ENCODE measurements at places on chromosomes 13 and 19.
A peak's percentile ranks its signal among the peaks of the same experiment; 100 is the strongest.

- DNase-seq, result peak; percentile 96
Observed at GRCh38 chr19:32674931-32675719, at the start of gene ANKRD27. Gene ANKRD27 (minus strand): TSS chr19:32675180. CDS start chr19:32659015, 16,165 bp downstream.

DNA sequence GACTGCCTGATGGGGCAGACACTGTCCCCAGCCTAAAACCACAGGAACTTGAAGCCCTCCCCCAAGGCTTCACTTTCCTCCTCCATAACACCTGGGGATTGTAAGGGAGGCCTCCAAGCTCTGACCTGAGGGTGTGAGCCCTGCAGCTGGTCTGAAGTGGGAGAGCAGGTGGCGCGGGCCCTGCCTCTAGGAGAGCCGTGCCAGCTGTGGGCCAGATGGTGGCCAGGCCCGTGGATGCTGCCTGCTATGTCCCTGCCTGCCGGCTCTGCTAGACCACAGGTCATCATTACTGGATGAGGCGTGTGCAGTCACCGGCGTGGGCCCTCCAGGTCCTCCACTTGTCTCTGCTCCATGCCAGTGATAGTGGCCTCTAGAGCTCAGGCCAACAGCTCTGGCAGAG lies 3.5 kb upstream of the KLHL26 start:
- DNase-seq, result no peak

DNA sequence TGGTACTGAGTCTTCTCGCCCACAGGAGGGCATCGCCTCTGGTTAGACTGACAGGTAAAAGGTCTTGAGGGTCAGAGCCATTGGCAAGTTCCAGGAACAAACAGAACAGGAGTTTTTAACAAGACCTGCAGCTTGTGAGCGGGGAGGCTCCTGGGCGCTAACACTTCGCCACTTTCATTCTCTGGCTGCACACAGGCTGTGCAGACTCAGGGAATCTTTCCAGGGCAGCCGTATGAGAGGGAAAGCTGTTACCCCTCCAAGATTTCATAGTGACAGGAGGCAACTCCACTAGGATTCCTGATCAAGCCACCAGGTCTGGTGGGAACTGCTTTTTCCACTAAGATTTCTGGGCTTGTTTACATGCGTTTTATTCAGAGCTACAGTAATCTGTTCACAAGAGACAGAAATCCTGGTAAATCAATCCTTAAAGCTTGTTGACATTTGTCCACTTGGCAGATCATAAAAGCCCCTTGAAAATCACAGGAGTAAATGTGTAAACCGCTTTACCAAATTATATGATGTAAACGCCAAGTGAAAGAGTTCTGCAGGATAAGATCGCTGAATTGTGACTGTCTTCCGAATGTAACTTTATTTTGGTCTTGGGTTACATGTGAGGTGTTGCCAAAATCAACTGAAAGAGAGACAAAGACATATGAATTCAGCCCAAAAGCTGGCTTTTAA lies 190.6 kb downstream of the MZT1 start:
- no peak for DNase-seq

GRCh38 chr13:31351376-31351775 lies 151.6 kb downstream of the B3GLCT start:
- no peak for DNase-seq

DNA sequence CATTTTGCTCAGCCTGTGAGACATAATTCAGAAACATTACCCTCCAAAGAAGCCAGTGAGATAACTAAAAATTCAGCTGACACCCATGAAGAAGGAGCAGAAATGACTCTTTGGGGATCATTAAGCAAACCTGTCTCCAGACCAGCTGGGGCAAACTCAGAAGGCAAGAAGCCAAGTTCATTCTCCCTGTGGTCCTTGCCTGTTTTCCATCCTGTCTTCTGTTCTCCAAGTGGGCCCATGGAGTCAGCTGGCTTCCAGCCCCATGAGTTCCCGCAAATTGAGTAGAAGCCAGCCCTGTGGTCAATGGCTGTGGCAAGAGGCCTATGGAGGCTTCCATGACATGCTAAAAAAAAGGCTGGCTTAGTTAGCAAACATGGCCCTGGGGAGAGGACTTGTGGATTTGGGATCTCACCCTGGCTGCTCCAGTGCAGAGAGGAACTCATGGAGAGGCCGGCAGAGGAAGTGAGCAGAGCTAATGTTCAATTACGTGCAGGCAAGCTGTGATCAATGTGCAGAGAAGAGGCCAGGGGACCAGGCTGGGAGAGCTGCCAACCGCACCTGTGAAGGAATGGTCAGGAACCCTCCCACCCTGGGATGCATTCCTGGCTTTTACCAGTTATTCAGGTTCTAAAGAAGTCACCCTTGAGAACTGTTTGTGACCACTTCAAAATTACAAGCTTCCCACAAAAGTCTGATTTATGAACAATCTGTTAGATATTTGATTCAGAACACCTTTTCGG lies 229.1 kb downstream of the TSHZ3 start:
- no peak for DNase-seq

- no peak for DNase-seq
Observed at GRCh38 chr13:52924289-52925148, 76.1 kb upstream of the PCDH8 start.

- no peak for DNase-seq
Observed at GRCh38 chr13:103839460-103839859, 773.2 kb upstream of the SLC10A2 start.

DNA sequence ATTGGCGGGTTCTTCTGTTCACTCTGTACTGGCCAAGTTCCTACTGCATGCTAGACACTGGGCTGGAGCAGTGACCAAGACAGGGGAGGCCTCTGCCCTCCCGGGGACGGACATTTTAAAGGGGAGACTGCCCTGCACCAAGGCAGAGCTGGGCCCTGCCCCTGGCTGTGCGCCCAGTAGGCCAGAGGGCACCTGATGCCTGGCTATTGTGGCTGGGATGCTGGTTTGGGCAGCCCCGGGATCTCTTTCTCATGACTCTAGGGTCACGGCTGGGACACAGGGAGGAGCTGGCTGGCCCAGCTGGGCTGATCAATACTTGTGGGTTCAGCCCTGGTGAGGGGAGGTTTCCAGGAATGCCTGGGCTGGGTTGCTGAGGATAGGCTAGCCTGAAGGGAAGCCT lies 17.7 kb downstream of the LIPE start:
- DNase-seq, result no peak

- no peak for DNase-seq
Observed at GRCh38 chr13:67950603-67951002, 720.5 kb upstream of the PCDH9 start.

Data from stimulated activated CD8-positive, alpha-beta memory T cell treated with anti-CD3 and anti-CD28 coated beads, Interleukin-4, amount 100 ng/mL, for 1 hour (primary cell).